ENCODE measurements at places on chromosomes 5 and 9.
A peak's percentile ranks its signal among the peaks of the same experiment; 100 is the strongest.

- peak; percentile 64 for DNase-seq
These were observed 1.2 kb downstream of the DUSP1 start for GRCh38 chr5:172769616-172770373.

- no peak for DNase-seq
These were observed 25.8 kb downstream of the SLC22A4 start for GRCh38 chr5:132319975-132320374.

GRCh38 chr5:151676719-151677118 lies 10.0 kb downstream of the SPARC start:
- peak; percentile 28 for DNase-seq

- no peak for DNase-seq
These were observed 933.0 kb downstream of the TLE4 start for GRCh38 chr9:80504601-80505230.

DNA sequence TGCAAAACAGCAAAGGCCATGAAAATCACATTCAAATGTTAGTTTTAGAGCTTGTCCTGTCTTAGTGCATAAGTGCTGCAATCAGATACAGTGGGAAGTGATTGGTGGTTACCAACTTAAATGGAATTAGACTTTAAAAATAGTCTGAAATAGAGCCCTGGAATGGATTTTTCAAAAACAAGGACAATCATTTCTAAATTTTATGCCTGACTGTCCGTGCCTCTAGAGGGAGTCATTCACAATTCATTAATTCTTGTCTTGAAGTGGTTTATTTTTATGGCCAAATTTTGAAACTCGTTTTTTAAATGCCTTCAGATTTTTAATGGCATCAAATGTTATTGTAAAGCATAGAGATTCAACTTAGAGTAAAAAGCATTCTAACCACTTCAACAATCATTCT lies 561.8 kb upstream of the DAB2 start:
- no peak for DNase-seq
